ENCODE measurements at places on chromosomes 1 and 21. TPM values are rescaled to one million over a fixed set of nuclear protein-coding genes. Genes with fewer than 3 reads are reported as not detected.

- H3K4me3 ChIP-seq = no peak overlapping the region
Observed at GRCh38 chr1:225737866-225738265, 39.8 kb upstream of the SRP9 start.

The MIXL1 gene
- 1.0 TPM for polyA plus RNA-seq

GRCh38 chr1:48177257-48177656, 45.3 kb upstream of the SLC5A9 start:
- no peaks in the 10 kb centered on the region for H3K27me3 ChIP-seq
- H3K27ac ChIP-seq = no peak overlapping the region
- no peaks in the 10 kb centered on the region for H3K4me1 ChIP-seq
- DNase-seq = no peak

The DMBX1 gene
- polyA plus RNA-seq = 0.06 TPM

- no peaks in the 10 kb centered on the region for H3K27me3 ChIP-seq
- no peak for DNase-seq
- H3K4me3 ChIP-seq = no peak overlapping the region
- no peaks in the 10 kb centered on the region for H3K36me3 ChIP-seq
- peak overlapping the region; percentile 60 for H3K27ac ChIP-seq
- H3K4me1 ChIP-seq = peaks cover 7% of the 10 kb centered on the region
Observed at GRCh38 chr1:179217943-179218507, 11.5 kb downstream of the ABL2 start.

- H3K4me1 ChIP-seq = no peaks in the 10 kb centered on the region
- no peaks in the 10 kb centered on the region for H3K27me3 ChIP-seq
- no peak overlapping the region for H3K27ac ChIP-seq
Observed at GRCh38 chr1:192104852-192105251, 53.4 kb upstream of the RGS18 start.

The CAPN8 gene
- 1.2 TPM for polyA plus RNA-seq

DNA sequence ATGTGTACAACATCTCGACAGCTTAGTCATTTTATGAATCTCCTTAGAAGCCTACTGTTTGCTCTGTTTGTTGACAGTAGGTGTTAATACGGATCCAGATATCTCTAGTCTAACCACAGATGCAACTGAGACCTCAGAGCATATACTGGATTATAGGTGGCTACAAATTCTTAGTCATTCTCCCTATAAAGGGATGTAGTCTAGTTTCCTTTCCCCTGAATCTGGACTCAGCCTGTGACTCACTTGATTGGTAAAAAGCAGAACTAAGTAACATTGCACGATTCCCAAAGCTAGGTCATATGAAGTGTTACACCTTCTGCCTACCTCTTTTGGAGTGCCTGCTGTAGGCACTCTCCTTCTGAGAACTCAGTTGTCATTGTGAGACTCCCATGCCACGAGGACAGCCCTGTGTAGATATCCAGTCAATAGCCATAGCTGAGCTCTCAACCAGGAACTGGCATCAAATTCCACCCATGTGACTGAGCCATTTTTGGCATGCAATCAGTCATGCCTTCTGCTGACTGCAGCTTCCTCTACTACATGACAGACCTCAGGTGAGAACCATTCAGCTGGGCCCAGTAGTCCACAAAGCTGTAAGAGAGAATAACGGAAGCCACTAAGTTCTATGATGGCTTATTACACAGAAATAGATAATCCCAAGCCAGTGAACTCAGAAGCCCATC, 135.9 kb upstream of the CHRM3 start:
- no peak for DNase-seq
- no peaks in the 10 kb centered on the region for H3K36me3 ChIP-seq
- no peak overlapping the region for H3K27ac ChIP-seq
- no peak overlapping the region for H3K4me3 ChIP-seq
- H3K4me1 ChIP-seq = no peaks in the 10 kb centered on the region

GRCh38 chr1:63784489-63785390, 10.9 kb downstream of the ROR1 start:
- H3K4me1 ChIP-seq = no peaks in the 10 kb centered on the region
- no peaks in the 10 kb centered on the region for H3K27me3 ChIP-seq
- no peak for DNase-seq
- no peak overlapping the region for H3K4me3 ChIP-seq
- H3K27ac ChIP-seq = no peak overlapping the region

DNA sequence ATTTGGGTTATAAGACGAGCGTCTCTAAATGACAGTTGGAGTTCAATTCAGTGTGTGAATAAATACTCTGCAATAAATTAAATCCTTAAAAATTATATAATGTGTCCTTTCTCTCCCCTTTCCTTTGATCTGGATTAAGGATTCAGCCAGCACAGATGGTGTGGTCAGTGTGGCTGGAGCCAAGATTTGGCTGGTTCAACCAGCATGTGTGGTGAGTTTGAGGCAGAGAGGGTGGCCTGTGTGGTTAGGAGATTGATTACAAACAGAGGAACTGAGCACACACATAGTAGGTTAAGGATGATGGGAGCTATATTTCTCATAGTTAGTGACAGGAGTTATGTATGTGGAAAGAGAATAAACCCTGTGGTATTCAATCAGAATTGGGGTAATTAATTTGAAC, 14.2 kb upstream of the AMIGO1 start:
- H3K36me3 ChIP-seq = no peaks in the 10 kb centered on the region
- DNase-seq = no peak
- H3K27me3 ChIP-seq = no peaks in the 10 kb centered on the region
- no peak overlapping the region for H3K4me3 ChIP-seq
- H3K4me1 ChIP-seq = no peaks in the 10 kb centered on the region
- H3K27ac ChIP-seq = no peak overlapping the region

GRCh38 chr1:156746406-156746727, 5.1 kb downstream of the HDGF start:
- peak overlapping the region; percentile 98 for H3K27ac ChIP-seq
- H3K27me3 ChIP-seq = no peaks in the 10 kb centered on the region
- H3K4me3 ChIP-seq = peak overlapping the region; percentile 45
- DNase-seq = no peak
- H3K4me1 ChIP-seq = peaks cover 38% of the 10 kb centered on the region

The DNM3 gene
- 5.6 TPM for polyA plus RNA-seq

DNA sequence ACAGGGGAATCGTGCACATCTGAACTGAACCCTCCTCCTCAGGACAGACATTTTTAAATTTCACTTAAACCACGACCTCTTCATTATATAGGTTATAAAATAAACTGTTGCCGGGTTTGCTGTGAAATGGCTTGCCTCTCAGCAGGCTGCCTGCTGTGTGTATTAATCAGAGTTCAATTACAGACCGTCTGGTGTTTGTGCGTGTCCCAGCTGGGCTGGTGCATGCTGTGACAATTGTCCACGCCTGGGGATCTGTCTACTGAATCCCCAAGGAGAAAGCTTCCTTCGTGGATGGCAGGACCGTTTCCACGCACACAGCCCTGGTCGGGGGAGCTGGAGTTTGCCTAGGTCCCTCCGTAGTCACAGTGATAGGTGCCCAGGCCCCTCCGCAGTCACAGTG, 13.4 kb upstream of the AGPAT3 start:
- no peak overlapping the region for H3K4me3 ChIP-seq
- no peak for DNase-seq
- H3K36me3 ChIP-seq = no peaks in the 10 kb centered on the region
- H3K27me3 ChIP-seq = no peaks in the 10 kb centered on the region
- no peaks in the 10 kb centered on the region for H3K4me1 ChIP-seq

DNA sequence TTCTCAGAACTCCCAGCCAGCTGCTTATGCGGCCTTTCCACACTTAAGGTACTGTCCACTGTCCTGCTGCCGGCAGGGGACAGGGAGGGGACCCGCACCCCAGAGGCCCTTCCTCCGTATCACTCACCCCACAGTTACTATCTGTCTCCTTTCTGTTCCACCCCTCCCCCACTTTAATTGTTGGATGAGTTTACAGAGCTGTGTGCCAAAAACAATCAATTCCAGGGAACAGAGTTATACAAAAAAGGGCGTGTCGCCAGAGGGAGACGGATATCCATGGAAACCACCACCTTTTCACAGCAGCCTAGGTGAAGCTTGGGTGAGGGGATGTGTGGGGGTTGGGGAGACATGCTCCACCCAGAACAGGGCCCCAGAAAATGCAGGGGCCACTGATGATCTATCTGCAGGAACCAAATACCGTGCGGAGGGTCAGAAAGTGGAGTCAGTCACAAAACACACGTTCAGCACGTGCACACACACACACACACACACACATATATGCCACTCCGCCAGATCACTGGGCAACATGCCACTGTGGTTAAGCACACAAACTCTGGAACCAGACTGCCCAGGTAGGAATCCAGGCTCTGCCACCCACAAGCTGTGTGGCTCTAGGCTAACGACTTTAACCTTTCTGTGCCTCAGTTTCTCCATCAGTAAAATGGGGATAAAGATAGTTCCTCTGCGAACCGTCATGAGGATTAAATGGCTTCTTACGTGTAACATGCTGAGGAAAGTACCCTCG, 30.5 kb downstream of the CASZ1 start:
- DNase-seq = no peak
- H3K4me1 ChIP-seq = peaks cover 31% of the 10 kb centered on the region
- no peak overlapping the region for H3K4me3 ChIP-seq
- no peaks in the 10 kb centered on the region for H3K36me3 ChIP-seq

The C1QC gene
- 25.7 TPM for polyA plus RNA-seq

The CR1 gene
- polyA plus RNA-seq = 1.2 TPM

DNA sequence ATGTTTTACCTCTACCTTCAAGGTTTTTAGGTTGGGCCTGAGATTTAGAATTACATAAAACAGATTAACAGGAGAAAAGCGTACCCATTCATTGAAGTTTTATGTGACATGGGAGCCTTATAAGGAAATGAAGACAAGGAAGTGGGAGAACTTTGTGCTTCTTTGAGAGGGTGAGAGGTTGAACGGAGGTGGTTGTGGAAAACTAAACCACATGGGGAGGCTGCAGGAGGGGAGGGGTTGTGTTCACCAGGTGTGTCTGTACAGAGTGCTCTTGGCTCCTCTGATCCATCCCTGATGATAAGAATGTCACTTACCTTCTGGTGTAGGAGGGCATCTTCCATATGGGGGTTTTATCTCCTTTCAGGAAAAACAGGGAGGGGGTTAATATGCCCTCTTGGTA, 2.7 kb downstream of the SLX9 start:
- no peak overlapping the region for H3K27ac ChIP-seq
- no peak overlapping the region for H3K4me3 ChIP-seq
- DNase-seq = no peak
- H3K27me3 ChIP-seq = no peaks in the 10 kb centered on the region

The RCOR3 gene
- 93.1 TPM for polyA plus RNA-seq

The RHD gene
- 2.0 TPM for polyA plus RNA-seq

GRCh38 chr1:206568256-206568655, 44.0 kb downstream of the EIF2D start:
- no peaks in the 10 kb centered on the region for H3K36me3 ChIP-seq
- H3K27ac ChIP-seq = no peak overlapping the region
- no peak for DNase-seq
- H3K4me3 ChIP-seq = no peak overlapping the region
- no peaks in the 10 kb centered on the region for H3K27me3 ChIP-seq
- H3K4me1 ChIP-seq = peaks cover 92% of the 10 kb centered on the region

DNA sequence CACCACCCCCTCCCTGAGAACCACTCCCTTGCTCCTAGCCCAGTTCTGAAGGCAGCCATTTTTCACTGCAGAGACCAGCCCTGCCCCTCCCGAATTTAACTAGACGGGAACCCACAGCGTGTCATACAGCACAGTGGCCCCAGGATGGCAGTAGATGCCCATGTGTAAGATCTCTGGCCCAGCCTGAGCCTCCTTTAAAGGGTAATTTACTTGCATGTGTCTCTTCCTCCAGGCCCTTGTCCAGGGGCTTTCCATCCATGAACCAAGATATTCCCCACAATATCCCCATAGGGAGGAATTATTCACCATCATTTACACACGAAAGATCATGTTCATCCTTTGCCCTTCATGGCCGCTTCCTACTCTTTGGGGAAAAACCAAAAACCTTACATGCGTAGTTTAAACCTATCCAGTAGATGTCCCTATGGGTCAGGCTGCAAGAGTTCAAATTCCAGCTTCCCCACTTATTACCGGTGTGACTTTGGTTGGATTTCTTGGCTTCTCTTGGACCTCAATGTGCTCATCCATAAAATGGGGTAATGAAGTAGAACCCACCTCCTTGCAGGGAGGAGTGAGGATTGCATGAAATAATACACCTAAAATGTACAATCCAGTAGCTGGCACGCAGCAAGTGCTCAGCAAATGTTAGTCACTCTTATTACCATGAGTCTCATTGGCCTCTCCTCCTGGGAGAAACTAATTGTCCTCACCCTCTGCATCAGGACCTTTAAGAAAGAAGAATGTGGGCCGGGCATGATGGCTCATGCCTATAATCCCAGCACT, 4.0 kb upstream of the LACTBL1 start:
- no peak overlapping the region for H3K27ac ChIP-seq
- H3K4me1 ChIP-seq = no peaks in the 10 kb centered on the region
- peaks cover 48% of the 10 kb centered on the region for H3K27me3 ChIP-seq
- H3K4me3 ChIP-seq = no peak overlapping the region
- DNase-seq = no peak

- H3K4me3 ChIP-seq = no peak overlapping the region
- no peaks in the 10 kb centered on the region for H3K4me1 ChIP-seq
- peaks cover 68% of the 10 kb centered on the region for H3K36me3 ChIP-seq
- H3K27ac ChIP-seq = no peak overlapping the region
- DNase-seq = no peak
Observed at GRCh38 chr1:10155087-10155712, 55.2 kb upstream of the KIF1B start.

GRCh38 chr1:7770997-7771822, at the start of gene VAMP3:
VAMP3 (plus strand) TSS chr1:7771296; CDS start chr1:7771384, 88 bp downstream.
- peak; percentile 78 for DNase-seq
- H3K36me3 ChIP-seq = no peaks in the 10 kb centered on the region
- peak within 1 kb of the TSS; percentile 84 for H3K4me3 ChIP-seq
- H3K4me1 ChIP-seq = peaks cover 49% of the 10 kb centered on the region
- no peaks in the 10 kb centered on the region for H3K27me3 ChIP-seq

The SERTAD4 gene
- polyA plus RNA-seq = 3.4 TPM

The C4BPA gene
- polyA plus RNA-seq = 0.52 TPM

GRCh38 chr1:242467556-242468145, 56.8 kb downstream of the PLD5 start:
- H3K27me3 ChIP-seq = no peaks in the 10 kb centered on the region
- DNase-seq = no peak
- H3K4me1 ChIP-seq = no peaks in the 10 kb centered on the region
- no peak overlapping the region for H3K4me3 ChIP-seq
- no peak overlapping the region for H3K27ac ChIP-seq
- H3K36me3 ChIP-seq = no peaks in the 10 kb centered on the region

The HTR6 gene
- polyA plus RNA-seq = 0.09 TPM

DNA sequence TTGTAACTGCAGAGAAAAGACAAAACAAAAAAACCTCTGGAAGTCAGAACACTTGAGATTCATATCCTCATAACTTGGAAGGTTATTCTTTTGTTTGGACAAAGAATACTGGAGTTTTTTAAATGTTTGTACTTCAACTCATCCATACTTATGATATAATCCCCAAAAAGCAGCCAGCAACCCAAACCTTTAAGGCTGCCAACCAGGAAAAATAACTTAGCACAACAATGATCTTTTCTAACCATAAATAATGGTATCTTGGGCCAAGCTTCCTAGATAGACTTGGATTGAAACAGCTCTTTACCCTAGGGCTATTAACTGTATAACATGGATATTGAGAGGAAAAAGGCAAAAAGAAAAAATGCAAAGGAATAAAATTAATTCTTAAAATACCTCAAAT, 335.1 kb downstream of the LTN1 start:
- H3K36me3 ChIP-seq = no peaks in the 10 kb centered on the region
- H3K27me3 ChIP-seq = no peaks in the 10 kb centered on the region
- no peak for DNase-seq
- no peaks in the 10 kb centered on the region for H3K4me1 ChIP-seq

- no peaks in the 10 kb centered on the region for H3K4me1 ChIP-seq
- no peak overlapping the region for H3K27ac ChIP-seq
- peaks cover 49% of the 10 kb centered on the region for H3K27me3 ChIP-seq
- no peak overlapping the region for H3K4me3 ChIP-seq
Observed at GRCh38 chr1:159142391-159142663, 29.1 kb upstream of the CADM3 start.

GRCh38 chr1:214499732-214500131, 51.7 kb downstream of the PTPN14 start:
- H3K36me3 ChIP-seq = no peaks in the 10 kb centered on the region
- no peaks in the 10 kb centered on the region for H3K27me3 ChIP-seq
- no peaks in the 10 kb centered on the region for H3K4me1 ChIP-seq
- no peak overlapping the region for H3K4me3 ChIP-seq

The SLFNL1 gene
- polyA plus RNA-seq = 0.90 TPM

All from left lung (tissue), 14 donors.